ENCODE measurements at places on chromosomes 7 and 10.

- no peak for DNase-seq
Measured at GRCh38 chr7:44449584-44449928, 40.9 kb downstream of the NUDCD3 start.

DNA sequence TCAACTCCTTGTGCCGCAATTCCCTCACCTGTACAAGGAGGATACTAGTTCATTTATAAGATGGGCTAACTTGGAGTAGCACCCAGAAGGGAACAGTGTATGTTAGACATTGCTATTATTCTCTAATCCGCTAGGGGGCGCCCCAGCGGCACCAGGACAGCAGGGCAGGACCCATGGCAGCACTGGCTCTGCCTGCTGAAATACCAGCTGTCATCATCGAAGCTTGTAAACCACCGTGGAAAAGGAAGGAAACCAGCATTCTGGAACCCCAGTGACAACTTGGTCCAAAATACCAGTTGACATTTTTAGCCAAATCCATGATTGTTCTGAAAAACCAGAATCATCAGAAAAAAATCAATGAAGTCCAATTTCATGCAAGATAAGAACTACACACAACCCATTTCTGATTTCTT, 134.4 kb downstream of the ITGA8 start:
- DNase-seq, result peak; percentile 4

- DNase-seq, result no peak
Measured at GRCh38 chr7:105304040-105304895, 84.5 kb downstream of the SRPK2 start.

DNA sequence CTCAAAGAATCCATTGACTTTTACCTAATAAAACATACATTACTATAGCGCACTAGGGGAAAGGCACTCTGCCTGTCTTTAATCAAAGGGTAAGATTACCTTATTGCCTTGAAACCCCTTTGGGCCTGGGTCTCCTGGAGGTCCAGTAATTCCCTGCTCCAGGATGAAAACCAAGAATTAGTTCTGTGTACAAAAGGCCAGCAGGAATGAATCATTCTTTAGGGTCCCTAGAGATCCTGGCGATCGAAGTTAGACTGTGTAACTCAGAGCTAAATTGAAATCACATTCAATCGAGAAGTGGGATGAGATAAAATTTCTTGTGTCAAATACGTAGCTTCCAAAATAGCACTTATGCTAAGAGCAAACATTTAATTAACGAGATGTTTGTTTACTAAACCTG, 29.8 kb downstream of the COL28A1 start:
- no peak for DNase-seq

DNA sequence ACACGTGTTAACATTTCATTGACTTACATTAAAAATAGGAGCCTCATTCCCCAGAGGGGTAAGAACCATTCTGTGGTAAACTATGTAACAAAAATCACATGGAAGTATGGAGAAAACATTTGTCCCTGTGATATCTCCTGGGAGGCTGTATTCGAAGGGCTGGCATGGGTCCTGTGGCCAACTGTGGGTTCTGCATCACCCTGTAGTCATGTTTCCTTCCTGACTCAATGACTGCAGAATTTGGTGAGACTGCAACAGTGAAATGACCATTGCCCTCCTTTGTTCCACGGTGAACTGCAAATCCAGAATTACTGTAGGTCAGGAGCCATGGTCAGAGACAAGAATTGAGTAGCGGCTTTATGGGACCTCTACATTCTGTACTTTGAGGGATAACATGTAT, 3.6 kb upstream of the ZEB1 start:
- no peak for DNase-seq

DNA sequence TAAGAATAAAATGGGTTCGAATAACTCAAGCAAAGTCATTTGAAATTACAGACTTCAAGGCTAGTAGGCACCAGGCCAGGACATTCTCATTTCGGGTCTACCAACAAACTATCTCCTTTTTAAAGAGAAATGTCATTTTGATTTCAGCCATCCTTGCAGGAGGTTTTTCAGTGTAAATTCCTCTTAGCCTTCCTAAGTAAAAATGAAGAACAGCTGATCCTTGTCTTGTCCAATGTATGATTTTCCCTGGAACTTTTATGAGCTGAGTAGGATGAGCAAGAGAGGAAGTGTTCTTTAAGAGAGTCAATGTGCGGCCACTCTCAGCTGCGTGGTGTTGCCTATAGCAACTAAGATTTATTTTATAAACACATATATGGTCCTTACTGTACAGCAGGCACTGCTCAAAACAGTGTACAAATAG, 110.1 kb downstream of the PLCE1 start:
- no peak for DNase-seq

- no peak for DNase-seq
Measured at GRCh38 chr7:159139639-159140038, 5.0 kb downstream of the VIPR2 start.

DNA sequence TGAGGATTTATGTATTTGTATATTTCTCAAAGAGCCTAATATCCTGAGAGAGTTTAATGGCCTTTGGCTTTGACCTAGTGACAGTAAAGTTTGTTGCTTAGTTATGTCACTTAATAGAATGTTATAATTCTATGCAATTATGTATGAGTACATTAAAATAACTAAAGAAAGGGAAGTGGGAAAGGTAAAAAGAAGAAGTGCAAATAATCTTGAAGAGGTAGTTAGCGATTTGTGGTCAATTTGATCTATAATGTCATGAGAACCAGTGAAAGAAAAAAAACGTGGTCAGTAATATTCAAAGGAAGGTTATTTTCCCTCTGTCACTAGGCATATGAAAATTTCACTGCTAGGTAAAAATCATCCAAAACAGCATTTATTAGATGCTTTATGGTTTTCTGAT, 143.4 kb upstream of the LSM8 start:
- DNase-seq, result no peak

DNA sequence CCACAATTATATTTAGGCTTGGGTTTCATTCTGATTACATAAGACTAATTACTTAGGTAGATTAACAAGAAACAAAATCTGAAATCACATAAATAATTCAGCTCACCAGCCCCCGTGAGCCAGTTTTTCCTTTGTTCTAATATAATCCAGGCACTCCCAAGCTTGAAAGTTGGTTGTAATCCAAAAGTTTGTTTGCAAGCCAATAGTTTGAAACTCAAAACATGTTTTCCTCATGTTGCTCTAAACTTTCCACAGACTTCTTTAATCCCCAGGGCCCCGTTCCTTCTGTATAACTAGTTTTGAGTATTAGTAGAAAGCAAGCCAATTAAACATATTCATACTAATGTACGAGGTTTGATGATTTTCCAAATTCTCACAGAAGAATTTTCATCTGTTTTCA, 56.1 kb downstream of the SP8 start:
- DNase-seq, result no peak

- no peak for DNase-seq
Measured at GRCh38 chr7:117272017-117272759, 50.7 kb downstream of the WNT2 start.

DNA sequence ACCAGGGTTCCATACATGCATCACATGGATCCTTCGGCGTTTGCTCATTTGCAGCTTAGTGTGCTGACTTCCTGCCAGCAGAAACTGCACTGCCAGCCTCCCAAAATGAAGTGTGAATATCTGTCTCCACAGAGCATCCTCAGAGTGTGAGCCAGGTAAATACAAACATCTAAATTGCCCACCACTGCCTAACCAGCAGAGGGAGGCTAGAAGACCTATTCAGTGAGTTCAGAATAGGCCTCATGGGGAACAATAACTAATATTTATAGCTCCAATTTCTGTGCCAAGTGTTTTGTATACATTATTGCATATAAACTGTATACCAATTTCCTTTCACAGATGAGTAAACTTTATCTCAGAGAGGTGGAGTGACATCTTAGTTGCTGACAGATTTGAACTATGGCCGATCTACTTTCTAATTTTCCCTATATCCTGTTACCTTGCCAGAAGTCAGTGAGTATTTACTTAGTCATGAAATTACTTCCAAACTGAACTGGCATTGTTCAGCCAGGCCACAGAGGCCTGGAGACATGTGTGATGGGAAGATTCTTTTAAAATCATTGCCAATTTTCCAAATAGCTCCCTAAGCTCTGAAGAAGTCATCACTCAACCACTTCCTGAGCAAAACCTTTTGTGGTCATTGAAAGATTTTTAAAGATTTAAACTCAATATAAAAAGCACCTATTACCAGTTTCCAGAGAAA, 926.5 kb upstream of the GHITM start:
- no peak for DNase-seq

GRCh38 chr7:94698275-94698674, 42.3 kb upstream of the SGCE start:
- DNase-seq, result no peak
